Mesothelial cell of epicardium (in vitro differentiated cells): ENCODE measurements at places on chromosomes 2 and 18. TPM values are rescaled to one million over a fixed set of nuclear protein-coding genes. Genes with fewer than 3 reads are reported as not detected.

- H3K4me1 ChIP-seq: peaks cover 19% of the 10 kb centered on the region
- H3K27ac ChIP-seq: no peak overlapping the region
- no peak for DNase-seq
- H3K4me3 ChIP-seq: no peak overlapping the region
- H3K36me3 ChIP-seq: no peaks in the 10 kb centered on the region
These were observed 14.4 kb upstream of the SMIM21 start for GRCh38 chr18:75441896-75442295.

GRCh38 chr18:8348051-8348720, 261.1 kb upstream of the RAB12 start:
- H3K4me1 ChIP-seq: peaks cover 6% of the 10 kb centered on the region
- no peak for DNase-seq
- H3K4me3 ChIP-seq: no peak overlapping the region
- H3K27me3 ChIP-seq: no peaks in the 10 kb centered on the region
- H3K36me3 ChIP-seq: peaks cover 39% of the 10 kb centered on the region
- no peak overlapping the region for H3K27ac ChIP-seq

CRYGA gene
- not detected in 3 replicates for total RNA-seq

GRCh38 chr2:217125014-217125413, 265.1 kb upstream of the TNP1 start:
- no peak overlapping the region for H3K27ac ChIP-seq
- H3K4me3 ChIP-seq: no peak overlapping the region
- DNase-seq: no peak
- no peaks in the 10 kb centered on the region for H3K36me3 ChIP-seq

- peaks cover 46% of the 10 kb centered on the region for H3K27me3 ChIP-seq
- H3K36me3 ChIP-seq: peaks cover 5% of the 10 kb centered on the region
- DNase-seq: no peak
- H3K27ac ChIP-seq: no peak overlapping the region
- H3K4me3 ChIP-seq: no peak overlapping the region
These were observed 21.0 kb downstream of the CIB4 start for GRCh38 chr2:26620031-26620605.

TCF23 gene
- 0.04 TPM in 1 of 3 replicates, not detected in the others for total RNA-seq

DNA sequence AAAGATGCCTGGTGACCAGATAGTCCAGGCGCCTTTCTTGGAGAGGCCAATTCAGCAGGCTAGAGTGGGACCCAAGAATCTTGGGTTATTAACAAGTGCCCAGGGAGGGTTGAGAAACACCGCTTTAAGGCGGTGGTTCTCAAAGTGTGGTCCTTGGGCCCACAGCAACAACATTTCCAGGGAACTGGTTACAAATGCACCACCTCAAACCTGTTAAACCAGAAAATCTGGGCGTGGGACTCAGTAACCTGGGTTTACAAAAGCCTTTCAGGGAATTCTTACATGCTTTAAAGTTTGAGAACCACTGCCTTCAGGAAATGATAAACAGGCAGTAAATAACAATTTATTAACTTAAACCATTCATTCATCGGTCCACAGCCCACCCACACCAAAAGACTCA, 92.5 kb downstream of the SP3 start:
- no peak overlapping the region for H3K4me3 ChIP-seq
- H3K36me3 ChIP-seq: no peaks in the 10 kb centered on the region
- H3K4me1 ChIP-seq: peaks cover 12% of the 10 kb centered on the region
- no peak for DNase-seq

DNA sequence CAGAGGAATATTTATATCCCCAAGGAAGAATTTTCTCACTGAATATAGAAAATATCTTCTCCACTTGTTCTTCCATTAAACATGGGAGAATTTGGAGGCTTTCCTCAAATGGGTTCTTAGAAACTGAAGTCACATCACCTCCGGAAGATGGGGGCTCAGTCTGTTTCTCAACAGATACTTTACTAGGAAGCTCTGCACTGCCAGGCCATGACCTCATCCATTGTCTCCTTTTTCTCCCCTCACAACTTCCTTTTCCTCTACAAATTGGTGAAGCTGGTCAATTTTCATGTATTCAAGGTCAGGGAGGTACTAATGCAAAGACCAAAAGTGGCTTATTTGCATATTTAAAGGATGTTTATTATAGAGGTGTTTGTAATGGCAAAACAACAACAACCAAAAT, 173.1 kb downstream of the RNF152 start:
- DNase-seq: no peak
- H3K4me1 ChIP-seq: no peaks in the 10 kb centered on the region
- H3K36me3 ChIP-seq: no peaks in the 10 kb centered on the region
- H3K4me3 ChIP-seq: no peak overlapping the region
- no peak overlapping the region for H3K27ac ChIP-seq
- no peaks in the 10 kb centered on the region for H3K27me3 ChIP-seq

DNA sequence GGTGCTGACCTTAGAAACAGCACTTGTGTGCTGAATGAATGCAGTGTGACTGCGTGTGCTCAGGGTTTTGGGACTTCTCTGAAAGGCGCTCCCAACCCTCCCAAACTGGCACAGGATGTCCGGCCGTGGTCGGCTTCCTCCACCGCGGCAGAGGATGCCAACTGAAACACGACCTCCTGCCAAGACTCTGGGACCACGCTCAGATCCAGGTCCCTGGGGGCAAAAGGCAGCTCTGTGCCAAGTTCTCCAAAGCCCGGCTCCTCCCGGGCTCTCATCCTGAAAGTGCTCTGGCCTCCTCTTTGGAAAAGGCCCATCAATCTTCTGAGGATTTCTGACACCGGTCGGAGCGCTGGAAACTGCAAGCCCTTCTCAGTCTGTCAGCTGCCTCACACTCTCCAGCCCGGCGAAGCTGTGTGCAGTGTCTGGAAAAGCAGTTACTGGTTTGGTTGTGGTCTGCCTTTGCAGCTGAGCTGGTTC, 32.3 kb upstream of the ZBTB7C start:
- H3K27ac ChIP-seq: no peak overlapping the region
- no peaks in the 10 kb centered on the region for H3K36me3 ChIP-seq
- no peak for DNase-seq
- H3K27me3 ChIP-seq: peaks cover 63% of the 10 kb centered on the region
- peaks cover 4% of the 10 kb centered on the region for H3K4me1 ChIP-seq
- no peak overlapping the region for H3K4me3 ChIP-seq

GRB14 gene
- 11.6 to 13.6 TPM (median 12.3 TPM) in 3 replicates for total RNA-seq

DNA sequence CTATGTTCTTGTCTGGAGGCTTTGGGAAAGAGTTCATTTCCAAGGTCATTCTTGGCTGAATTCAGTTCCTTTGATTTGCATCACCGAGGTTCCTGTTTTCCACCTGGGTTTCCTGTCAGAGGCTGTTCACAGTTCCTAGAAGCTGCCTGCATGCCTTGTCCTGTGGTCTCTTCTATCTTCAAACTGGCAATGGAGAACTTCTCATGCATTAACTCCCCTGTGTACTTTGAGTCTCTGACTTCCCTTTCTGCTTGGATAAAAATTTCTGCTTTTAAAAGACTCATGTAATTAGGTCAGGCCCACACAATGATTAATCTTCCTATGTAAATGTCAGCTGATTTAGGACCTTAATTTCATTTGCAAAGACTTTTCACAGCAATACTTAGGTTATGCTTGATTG, 499.3 kb upstream of the FANCL start:
- H3K36me3 ChIP-seq: peaks cover 6% of the 10 kb centered on the region
- DNase-seq: no peak
- peaks cover 2% of the 10 kb centered on the region for H3K4me1 ChIP-seq
- no peak overlapping the region for H3K4me3 ChIP-seq
- H3K27ac ChIP-seq: no peak overlapping the region

NT5DC4 gene
- total RNA-seq: not detected in 3 replicates

DNA sequence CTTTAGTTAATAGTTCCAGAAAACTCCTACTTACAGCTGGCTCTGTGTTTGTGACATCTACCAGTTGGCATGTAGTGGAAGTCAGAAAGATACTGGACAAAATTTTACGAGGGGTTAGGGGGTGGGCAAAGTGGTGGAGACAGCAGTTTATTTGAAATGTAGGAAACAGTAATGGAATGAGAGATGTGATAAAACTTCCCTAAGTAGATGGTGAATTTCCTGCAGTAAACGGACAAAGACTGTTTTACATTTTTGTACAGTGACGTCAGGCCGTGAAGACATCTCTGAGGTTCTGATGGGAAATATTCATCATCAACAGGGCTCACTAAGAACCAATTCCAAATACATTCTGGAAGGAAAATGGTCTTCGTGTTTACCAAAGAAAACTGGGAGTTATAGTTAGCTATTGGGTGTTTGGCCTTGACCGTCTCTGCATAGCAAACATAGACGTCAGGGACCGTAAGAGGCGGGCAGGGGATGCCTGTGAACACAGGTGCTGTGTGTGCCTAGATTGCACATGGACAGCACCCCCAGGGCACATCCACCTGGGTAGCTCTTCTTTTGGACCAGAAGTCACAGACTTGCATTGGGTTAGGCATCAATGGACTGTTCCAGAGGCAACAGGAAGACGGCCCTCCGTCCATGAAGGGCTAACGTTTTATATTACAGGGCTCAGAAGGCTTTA, 131.5 kb downstream of the ZNF516 start:
- DNase-seq: no peak
- H3K27ac ChIP-seq: peak overlapping the region; percentile 45
- no peaks in the 10 kb centered on the region for H3K27me3 ChIP-seq
- peaks cover 23% of the 10 kb centered on the region for H3K4me1 ChIP-seq

- DNase-seq: no peak
- no peak overlapping the region for H3K4me3 ChIP-seq
- no peak overlapping the region for H3K27ac ChIP-seq
- no peaks in the 10 kb centered on the region for H3K4me1 ChIP-seq
- no peaks in the 10 kb centered on the region for H3K36me3 ChIP-seq
These were observed 195.7 kb upstream of the GALNT5 start for GRCh38 chr2:157061799-157062198.

- peaks cover 42% of the 10 kb centered on the region for H3K36me3 ChIP-seq
- H3K27me3 ChIP-seq: no peaks in the 10 kb centered on the region
- no peak overlapping the region for H3K27ac ChIP-seq
- H3K4me1 ChIP-seq: peaks cover 9% of the 10 kb centered on the region
- DNase-seq: no peak
These were observed 6.6 kb downstream of the GTF3C3 start for GRCh38 chr2:196792865-196793264.

DNA sequence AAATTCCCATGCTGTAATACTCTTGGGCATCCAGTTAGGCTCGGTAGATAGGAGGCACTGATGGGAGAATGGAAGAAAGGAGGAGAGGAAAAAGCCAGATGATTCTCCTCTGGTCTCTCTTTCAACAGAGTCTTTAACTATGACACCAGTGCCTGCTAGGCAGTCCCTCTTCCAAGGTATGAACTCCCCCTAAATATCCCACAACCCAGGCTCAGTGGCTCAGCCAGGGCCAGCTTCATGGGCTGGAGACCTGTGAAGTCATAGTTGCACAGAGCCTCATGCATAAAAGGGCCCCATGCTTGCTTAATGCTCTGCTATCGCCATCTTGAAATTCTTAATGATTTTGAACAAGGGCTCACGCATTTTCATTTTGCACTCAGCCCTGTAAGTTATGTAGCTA, 869.2 kb upstream of the GCFC2 start:
- DNase-seq: no peak
- H3K36me3 ChIP-seq: peaks cover 5% of the 10 kb centered on the region
- H3K27me3 ChIP-seq: peaks cover 31% of the 10 kb centered on the region
- no peak overlapping the region for H3K27ac ChIP-seq
- no peak overlapping the region for H3K4me3 ChIP-seq
- H3K4me1 ChIP-seq: no peaks in the 10 kb centered on the region

FRZB gene
- 12.1 to 13.0 TPM (median 12.6 TPM) in 3 replicates for total RNA-seq

DNA sequence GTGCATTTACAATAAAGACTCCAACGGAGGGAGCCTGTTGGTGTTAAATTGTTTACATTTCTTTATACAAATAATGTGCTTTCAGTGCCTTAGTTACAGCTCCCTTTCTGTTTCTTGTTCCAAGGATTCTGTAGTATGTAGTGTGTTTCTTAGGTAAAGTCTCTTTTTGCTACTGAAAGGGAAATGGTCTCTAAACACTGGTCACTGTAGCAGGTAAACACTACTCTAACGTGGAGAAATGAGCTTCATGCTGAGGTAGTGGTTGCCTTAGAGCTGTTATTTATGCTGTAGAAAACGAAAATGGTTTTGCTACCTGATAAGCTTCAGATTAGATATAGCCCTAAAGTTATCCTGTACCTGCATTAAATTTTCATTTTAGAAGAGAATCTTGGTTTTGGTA, 163.6 kb downstream of the CAPN13 start:
- H3K27me3 ChIP-seq: no peaks in the 10 kb centered on the region
- no peak overlapping the region for H3K4me3 ChIP-seq
- DNase-seq: no peak

SCN9A gene
- total RNA-seq: 1.5 to 2.5 TPM (median 1.7 TPM) in 3 replicates

GAL3ST2 gene
- total RNA-seq: 0.86 to 1.1 TPM (median 1.1 TPM) in 3 replicates

GRCh38 chr2:105546628-105546974, 147.8 kb upstream of the FHL2 start:
- no peaks in the 10 kb centered on the region for H3K4me1 ChIP-seq
- no peak for DNase-seq
- peaks cover 16% of the 10 kb centered on the region for H3K27me3 ChIP-seq
- no peaks in the 10 kb centered on the region for H3K36me3 ChIP-seq
- H3K4me3 ChIP-seq: no peak overlapping the region
- H3K27ac ChIP-seq: no peak overlapping the region

DNA sequence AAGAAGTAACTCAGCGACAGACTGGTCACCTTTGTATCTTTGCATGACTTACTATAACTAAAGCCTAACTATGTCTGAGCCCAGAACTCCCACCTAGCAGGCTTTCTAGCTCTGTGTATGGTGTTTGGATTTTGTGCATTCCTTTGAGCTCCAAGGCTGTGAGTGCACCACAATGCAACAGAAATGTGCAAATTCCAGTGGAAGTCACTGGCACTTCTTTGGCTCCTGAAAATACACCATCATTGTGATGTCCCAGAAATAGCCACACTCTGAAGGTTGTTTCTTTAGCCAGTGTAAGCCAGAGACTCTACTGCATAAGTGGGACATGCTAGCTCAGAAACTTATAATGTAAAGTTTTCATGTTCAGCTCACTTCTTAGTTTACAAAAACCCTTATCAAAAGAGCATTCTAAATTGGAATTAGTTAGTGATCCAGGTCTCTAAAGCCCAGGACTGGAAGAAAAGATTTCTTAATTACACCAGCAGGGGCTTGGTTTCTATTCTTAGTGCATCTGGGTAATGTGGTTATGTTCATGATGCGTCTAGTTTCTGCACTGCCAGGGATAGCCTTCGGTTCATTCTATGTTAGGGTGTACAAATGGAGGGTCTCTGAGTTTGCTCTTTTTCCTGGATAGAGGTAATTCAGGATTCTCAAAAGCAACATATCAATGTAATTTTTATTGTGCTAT, 1239.5 kb upstream of the ZEB2 start:
- H3K27me3 ChIP-seq: no peaks in the 10 kb centered on the region
- no peak for DNase-seq
- no peak overlapping the region for H3K27ac ChIP-seq
- no peak overlapping the region for H3K4me3 ChIP-seq
- peaks cover 8% of the 10 kb centered on the region for H3K4me1 ChIP-seq
- H3K36me3 ChIP-seq: no peaks in the 10 kb centered on the region
